ENCODE measurements at places on chromosomes 5 and 9.

GRCh38 chr5:107484281-107484680 is 186.5 kb downstream of the EFNA5 start:
- DNase-seq = no peak

- DNase-seq = no peak
Observed at GRCh38 chr9:76560481-76560922, 101.5 kb downstream of the GCNT1 start.

- DNase-seq = no peak
Observed at GRCh38 chr9:12464400-12464799, 228.8 kb upstream of the TYRP1 start.

DNA sequence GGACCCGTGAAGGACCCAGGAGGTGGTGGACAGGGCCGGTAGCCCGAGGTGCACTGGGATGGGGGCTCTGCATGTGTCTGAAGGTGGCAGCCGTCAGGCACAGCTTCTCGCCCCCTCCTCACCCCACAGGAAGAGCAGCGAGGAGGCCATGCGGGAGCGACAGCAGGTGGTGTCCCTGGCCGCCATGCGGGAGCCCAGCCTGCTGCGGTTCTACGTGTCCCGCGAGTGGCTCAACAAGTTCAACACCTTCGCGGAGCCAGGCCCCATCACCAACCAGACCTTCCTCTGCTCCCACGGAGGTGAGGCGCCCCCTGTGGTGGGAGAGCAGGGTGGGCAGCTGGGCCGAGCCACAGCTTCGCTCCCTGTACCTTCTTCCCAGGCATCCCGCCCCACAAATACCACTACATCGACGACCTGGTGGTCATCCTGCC is 39.9 kb downstream of the USP20 start:
- DNase-seq = no peak

DNA sequence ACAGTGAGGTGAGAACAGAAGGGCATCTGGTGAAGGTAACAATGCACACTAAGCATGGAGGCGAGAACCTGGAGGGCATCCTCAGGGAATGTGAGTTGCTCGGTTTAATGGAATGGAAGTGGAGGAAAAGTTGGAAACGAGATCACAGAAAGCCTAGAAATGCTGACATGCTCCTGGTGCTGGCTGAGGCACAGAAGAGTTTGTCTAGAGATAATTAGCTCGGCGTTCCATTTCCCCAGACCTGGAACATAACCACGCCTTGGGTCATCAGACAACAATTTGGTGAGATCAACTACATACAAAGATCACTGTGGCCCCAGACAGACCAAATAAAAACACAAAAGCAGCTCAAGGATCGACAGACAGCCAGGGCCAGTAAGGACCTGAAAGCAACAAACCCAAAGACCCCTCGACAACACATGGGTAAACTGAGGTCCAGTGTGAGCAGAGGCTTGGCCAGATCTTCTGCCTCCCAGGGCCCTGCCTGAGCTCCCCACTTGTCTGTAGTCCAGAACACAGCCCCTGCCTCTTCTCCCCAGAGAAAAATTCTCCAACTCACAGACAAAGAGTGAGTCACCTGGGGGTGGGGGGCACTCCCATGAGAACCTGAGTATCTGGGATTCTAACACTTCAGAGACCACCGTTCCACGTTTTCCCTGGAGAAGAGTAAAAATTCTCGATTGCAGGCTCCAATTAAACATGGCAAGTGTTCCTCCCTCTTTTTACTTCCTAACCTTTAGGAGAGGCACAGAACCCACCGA is 52.5 kb downstream of the SHB start:
- DNase-seq = no peak

- peak; percentile 31 for DNase-seq
Observed at GRCh38 chr9:127555840-127556820, 55.9 kb upstream of the STXBP1 start.

GRCh38 chr9:134902936-134903335 is 14.8 kb downstream of the FCN1 start:
- no peak for DNase-seq

DNA sequence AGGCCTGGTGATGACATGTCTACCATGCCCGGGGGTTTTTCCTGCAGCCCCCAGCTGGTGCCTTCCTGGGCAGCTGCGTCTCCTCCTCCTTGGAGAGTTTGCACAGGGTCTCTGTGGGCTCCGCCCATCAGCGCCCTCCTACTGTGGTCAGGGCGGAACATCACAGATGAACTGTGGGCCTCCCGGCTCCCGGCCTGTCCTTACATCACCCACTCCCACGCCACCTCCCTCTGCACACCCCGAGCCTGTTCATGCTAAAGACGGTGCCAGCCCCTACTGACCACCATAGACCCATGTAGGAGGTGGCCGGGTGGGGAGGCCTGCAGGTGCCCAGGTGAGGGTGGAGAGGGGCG is 12.6 kb downstream of the GPSM1 start:
- no peak for DNase-seq

DNA sequence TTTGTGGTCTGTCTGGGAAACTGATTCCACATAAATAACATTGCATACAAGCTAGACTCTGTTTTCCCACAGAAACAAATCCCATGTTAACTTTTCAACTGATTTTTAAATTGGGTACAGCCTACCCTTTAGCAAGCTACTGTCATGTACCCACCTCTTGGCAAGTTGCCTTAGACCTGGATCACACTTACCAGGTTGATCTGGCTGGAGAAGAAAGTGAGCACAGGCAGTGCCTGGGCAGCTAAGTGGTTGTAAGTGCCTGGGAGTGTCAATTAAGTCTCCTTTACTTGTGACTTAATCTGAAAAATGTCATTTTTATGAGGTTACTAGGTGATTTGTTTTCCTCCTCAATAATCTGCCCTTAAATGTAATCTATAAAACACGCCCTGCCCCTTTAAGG is 336.4 kb downstream of the ARL15 start:
- DNase-seq = no peak

- no peak for DNase-seq
Observed at GRCh38 chr9:104944871-104945270, 16.9 kb upstream of the ABCA1 start.

DNA sequence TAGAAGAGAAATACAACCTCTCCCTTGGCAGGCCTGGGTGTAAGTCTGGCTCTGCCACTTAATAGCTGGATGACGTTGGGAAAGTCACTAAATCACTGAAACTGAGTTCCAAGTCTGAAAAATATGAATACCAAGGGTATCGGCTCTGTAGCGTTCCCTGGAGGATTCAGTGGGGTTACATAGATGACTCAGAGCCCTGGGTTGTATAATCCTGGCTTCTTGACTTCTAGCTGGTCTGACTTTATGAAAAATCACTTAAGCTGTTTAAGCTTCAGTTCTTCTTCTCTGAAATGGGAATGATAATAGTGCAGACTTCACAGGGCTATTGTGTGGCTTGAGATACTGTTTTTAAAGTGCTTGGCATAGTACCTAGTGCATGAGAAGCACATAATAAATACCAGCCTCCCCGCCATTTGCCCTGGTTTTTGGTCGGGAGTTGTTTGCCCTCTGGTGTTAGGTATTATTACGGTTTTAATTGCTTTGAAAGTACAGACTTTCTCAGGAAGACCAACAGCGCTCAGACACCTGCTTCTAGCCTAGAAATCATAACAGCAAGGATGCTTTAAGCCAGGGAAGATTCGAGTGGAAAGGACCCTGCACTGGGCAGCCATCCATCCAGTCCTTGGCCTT is 43.0 kb downstream of the CYFIP2 start:
- no peak for DNase-seq

GRCh38 chr5:83487155-83487554 is 15.6 kb downstream of the VCAN start:
- no peak for DNase-seq

GRCh38 chr5:13994621-13995253 is 50.2 kb upstream of the DNAH5 start:
- DNase-seq = no peak

DNA sequence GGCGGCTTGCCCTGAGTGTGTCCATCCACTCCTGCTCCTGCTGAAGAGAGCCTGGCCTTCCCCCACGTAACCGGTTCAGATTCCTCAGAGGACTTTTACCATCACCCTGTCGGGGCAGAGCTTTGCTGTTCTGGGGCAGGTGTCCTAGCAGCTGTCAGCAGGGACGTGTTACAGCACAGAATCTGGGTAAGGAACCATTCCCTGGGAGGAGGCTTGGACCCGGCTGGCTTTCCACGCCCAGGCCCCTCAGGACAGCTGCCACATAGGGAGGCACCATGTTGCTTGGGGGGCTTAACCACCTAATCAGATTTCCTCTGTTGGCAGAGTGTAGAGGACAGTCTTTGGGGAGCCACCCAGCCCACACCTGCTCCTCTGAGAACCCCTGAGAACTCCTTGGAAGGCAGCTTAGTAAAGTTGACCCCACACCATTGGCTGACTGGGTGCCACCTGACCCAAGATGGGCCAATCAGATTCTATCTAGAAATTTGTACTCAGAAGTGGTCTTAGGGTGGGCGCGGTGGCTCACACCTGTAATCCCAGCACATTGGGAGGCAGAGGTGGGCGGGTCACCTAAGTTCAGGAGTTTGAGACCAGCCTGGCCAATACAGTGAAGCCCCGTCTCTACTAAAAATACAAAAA is 23.3 kb upstream of the EEIG1 start:
- DNase-seq = no peak

DNA sequence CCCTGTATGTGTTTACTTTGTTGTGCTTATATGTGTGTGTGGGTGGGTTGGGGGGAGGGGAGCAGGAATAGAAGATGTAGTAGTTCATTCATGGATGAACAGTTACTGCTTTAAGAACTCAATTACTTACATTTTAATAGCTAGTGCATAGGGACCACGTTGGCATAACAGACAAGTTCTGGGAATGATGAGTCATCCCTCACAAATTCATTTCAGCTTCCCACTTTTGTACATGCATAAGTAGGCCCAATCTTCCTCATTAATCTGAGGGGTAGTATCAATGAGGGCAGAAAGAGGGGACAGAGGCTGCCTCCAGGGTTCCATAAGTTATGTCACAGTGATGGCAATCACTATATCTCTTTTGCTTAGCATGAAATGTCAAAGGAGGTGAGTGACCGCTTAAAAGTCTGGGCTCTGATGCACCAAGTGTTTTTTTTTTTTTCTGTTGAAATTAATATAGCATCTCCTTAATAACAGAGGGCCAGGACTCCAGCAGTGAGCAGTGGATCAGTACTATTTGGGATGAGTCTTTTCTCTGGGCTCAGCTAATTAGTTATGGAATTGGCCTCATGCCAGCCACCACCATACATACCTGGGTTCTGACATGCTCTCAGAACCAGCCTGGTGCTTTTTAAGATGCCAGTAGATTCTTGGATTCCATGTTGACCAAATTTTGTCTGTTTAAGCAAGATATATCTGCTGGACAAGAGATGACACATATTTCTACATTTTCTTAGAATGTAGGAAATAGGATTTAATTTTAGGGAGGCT is 37.1 kb downstream of the PRDM6 start:
- DNase-seq = no peak

DNA sequence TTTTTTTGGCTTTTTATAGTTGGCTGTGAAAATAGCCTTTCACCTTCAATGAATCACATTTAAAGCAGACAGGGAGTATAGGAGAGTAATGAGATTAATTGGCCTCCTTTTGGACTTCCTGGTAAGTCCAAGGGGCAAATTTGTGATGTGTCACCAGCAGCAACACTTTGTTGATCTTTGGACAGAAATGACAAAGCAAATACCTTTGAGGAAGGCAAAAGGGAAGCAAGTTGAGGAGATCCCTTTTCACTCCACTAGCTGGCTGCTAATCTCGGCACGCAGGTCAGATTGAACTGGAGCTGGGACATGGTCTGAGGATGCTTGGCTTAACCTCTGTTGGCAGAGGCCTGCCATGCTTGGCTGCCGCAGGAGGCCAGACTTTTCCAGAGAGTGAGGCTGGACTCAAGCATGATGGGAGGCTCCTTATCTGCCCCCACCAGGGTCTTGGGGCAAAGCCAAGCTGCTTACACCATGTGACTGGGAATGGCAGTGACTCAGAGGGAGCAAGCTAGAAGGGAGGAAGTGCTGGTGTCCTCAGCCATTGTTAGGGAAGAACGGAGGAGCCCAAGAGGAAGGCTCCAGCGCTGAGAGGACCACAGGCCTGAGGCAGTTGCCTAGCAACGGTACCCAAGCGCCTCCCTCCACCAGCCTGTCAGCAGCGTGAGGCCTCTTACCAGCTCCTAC is 174.5 kb upstream of the MAP1B start:
- DNase-seq = no peak

GRCh38 chr5:138543730-138544104 is 681 bp upstream of the ETF1 start:
- no peak for DNase-seq

DNA sequence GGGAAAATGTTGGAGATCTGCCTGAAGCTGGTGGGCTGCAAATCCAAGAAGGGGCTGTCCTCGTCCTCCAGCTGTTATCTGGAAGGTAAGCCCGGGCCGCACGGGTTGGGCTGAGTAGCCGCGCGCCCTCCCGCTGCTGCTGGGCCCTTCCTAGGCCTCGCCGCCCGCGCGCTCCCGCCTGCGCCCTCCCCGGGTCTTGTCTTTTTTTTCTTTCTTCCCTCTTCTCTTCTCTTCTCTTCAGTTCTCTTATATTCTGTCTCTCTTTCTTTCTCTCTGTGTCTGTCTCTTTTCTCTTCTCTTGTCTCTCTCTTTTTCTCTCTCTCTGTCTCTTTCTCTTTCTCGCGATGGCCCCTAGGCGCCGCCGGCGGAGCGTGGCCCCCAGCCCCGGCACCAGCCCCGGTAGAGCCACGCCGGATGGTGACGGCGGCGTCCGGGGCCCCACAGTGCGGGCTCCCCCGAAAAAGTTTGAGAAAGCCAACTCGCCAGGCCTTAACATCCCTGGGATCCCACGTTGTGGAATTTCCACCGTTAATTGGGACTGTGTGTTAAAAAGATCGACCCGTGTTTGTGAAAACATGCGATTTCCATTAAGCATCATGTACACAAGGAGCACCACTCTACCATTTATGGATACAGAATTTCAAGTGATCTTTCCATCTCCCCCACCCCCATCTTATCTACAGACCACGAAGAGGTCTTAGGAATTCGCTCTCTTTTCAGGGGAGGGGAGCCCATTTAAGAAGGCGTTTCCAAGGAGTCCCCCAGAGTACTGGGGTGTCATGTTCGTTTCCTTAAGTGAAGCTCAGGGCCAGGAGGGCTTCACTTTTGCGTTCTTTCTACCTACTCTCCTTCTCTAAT is 616 bp downstream of the ABL1 start:
- DNase-seq = no peak

DNA sequence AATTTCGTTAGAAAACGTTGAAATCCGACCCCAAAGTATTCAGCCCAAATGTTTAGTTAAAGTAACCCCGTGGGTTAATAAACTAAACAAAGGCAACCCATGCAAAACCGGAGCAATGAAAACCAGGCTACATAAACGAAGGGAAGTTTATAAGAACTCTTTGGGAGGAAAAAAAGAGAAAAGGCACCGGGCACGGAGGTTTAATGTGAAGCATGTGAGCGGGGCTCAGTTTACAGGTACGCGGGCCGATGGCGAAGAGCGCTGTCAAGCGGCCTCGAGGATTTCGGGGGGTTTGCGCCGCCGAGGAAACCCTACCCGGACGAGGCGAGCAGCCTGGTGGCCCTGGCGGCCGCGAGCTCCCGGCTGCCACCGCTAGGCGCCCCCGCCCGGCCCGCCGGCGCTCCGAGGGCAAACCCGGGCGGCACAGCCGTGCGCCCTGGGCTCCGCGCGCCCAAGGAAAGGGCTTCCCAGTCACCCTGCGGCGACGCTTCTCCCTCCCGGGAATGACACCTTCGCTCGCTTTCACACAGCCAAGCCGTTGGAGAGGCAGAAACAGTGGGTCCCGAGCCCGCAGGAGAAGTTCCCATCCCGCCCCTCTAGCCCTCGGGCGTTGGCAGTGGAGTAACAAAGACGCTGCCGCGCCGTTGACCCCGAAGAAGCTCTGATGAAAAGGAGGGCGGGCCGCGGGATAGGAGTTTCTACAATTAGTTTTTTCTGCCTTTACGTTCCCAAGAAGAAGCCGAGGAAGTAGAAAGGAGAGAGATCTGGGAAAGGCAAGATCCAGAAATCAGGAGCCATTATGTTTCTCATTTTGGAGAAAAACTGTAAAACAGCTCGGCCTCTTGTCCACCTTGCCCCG is 126.0 kb downstream of the TMEM174 start:
- DNase-seq = no peak
